ENCODE measurements at places on chromosomes 2 and 18.

DNA sequence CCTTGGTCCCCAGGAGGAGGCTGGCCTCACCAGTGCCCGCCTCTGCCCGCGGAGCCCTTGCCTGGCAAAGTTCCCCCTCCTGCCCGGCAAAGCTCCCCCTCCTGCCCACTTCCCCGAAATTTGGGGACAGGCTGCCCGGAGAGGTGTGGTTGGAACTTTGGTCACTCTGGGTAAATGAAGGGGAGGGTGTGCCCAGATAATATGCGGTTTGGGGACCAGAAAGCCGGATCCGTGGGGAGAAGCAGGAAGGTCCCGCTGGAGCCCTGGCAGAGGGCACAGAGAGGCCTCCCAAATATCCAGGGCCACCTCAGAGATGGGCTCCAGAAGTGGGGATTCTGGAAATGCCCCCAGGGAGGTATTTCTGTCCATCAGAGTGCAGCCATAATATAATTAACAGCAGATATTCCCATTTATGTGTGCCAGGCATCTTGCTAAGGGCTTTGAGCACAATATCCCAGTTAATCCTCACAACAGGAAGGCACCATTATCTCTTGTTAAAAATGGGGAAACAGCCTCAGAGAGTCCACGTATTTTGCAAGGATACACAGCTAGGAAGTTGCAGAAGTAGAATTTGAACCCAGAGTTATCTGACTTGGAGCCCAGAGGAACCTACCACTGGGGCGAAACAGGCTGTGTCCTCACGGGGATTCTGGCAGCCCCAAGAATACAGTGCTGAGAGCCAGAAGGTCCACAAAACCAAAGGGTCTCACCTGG is 914 bp downstream of the STEAP3 start:
- no peak for DNase-seq

DNA sequence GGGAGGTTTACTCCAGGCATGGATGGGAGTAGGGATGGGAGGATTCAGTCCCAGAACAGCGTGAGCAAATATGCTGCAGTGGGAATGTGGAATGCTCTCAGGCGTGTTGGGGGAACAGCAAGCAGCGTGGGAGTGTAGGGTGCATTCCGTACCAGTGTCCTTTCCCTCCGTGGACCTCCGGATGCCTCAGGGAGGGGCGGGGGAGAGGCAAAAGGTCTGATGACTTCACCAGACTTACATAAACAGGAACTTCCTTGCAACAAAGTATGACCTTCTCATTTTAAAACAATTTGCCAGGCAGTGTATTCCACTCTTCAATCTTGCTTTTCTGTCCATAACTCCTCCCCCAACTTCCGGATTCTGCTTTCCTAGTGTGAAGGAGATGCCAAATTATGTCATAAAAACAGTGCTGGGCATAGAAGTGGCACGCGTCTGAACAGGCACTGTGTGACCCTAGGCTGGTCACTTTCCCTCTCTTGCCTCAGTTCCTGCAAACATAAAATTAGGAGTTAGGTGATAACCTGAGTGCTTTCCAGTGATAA is 36.9 kb downstream of the RPL37A start:
- no peak for DNase-seq

GRCh38 chr2:140916410-140916809 is 1214.4 kb downstream of the LRP1B start:
- no peak for DNase-seq

DNA sequence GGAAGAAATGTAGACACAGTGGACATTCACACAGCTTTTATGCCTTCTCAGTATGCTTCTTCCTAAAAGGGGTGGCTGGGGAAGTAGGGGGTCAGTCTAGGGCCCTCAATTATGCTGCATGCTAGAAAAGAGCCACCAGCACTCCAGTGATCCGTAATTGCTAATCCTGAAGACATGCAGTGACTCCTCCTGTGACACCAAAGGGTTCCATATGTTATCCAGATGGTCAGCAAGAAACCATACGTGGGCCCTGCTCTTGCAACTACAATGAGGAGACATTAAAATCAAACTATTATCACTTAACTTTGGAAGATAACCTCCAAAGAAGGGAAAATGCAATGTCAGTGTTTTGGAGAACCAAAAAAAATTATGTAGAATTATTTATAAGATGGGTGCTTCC is 143.4 kb upstream of the LYPD1 start:
- DNase-seq = no peak

DNA sequence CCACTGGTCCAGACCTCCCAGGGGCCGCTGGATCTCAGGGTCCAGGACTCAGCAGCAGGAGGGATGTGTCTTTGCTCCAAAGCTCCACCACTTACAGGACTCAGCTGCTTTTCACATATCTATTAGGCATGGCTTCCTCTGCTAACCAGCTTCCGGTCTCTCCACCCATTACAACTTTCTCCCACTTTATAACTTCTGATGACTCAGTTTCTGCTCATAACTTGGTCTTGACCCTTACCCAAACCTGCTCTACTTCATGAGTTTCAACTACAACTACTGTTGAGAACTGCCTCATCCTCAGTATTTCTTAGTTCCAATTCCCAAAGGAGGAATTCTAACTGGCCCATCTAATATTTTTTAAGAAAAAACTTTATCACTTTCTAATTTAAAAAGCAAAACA is 17.2 kb downstream of the SULT1C2 start:
- DNase-seq = no peak
